ENCODE measurements at places on chromosomes 4 and X.

DNA sequence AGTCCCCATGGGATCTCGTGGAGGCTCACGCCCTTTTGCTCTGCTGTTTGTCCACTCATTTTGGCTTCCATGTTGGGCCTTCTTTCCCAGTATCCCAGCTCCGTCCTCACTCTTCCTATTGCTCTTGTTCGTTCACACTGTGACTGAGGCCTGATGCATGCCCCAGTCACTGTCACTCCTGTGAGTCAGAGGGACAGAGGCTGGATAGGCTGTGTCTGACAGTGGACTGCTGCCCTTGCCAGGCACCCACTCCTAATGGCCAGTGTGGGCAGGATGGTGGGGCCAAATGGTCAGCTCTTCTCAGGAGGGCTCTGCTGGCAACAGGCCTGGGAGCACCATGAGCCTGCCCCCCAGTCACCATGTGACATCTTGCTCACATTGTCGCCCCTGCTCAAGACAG, 40.0 kb downstream of the HADH start:
- no peak for DNase-seq

DNA sequence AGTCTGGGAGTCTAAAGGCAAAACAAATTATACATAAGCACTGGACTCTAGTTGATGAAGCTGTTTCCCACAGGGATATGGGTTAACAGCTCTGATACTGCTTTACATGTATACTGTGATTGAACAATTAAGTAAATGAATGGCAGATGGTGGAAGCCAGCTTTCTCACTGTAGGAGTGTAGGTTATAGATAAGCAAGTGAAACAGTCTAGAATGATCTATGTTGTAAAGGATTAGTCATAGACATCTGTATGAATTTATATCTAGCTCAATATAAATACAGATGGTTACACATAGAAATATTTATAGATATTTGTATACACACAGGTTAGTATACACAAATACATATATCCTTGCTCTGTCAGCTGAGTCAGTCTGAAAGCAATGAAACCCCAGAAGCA, 276.1 kb downstream of the PPARGC1A start:
- no peak for DNase-seq

- DNase-seq: no peak
These were observed 15.1 kb downstream of the TSC22D3 start for GRCh38 chrX:107760304-107761077.

DNA sequence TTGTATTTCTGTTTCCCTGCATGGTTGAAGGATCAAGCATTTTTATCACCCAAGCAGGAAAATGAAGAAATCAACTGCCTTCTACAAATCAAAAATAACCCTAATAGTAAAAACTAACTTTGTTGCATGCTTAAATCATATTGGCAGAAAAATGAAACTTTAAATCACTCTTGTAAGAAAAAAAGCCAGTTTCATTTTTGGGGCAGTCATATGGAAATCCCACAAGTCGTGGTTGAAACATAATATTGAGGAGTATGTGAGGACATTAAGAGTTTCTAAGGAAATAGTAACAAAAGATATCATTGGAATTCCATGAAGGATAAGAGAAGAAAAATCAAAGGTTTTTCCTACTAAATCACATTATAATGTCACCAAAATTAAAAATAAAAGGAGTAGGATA, 8.4 kb downstream of the TEC start:
- DNase-seq: no peak

- no peak for DNase-seq
These were observed 76.6 kb upstream of the CXXC4 start for GRCh38 chr4:104571341-104571740.

DNA sequence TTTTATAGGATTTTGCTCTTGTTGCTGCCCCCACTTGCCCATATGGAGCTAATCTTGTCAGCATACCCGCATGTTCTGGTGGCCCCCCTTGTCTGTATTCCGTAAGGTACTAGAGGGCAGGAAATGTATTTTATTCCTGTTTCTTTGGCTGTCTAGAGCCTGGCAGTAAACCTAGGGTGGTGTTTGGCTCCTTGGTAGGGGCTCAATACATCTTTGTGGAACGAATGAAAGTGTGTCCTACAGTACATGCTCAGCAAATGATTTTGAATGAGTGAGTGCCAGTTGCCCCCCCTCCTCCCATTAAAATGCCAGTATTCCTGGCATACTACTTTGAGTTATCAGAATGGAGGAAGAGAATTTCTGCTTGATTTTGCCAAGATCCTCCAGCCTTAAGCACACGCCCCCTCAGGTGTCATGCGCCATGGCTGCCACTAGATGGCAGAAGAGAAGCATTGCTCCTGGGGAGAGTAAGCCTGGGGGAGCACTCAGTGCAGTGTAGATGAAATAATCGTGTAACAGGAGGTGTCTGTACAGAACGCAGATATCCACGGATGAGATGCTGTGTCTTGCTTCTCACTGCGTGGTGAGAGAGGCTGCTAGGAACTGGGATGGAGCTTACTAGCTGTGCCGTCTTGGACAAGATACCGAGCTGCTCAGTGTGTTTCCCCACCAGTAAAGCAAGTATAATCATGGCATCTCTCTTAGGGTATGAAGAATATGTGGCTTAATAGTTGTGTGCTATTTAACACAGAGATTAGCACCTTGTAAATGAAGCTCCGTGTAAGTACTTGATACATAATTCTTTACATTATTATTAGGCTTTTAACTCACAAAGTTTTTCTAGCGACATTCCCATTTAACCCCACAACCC, 17.2 kb upstream of the RNF212 start:
- DNase-seq: peak; percentile 80

DNA sequence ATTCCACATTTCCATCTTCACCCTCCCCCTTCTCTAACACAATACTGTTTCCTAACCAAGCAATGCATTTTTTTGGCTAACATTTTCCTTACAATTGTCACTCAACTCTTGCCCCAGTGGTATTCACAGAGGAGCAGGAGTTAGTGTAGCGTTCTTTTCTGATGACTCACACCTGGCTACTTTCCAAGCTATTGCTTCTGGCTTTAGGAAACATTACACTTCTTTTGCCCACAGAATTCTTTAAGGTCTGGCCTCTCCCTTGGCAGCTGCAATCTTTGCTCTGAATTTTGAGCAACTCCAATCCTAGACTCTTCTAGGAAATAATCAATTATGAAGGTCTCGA, 27.5 kb upstream of the PDGFC start:
- no peak for DNase-seq

GRCh38 chr4:83561381-83561780, 25.5 kb downstream of the GPAT3 start:
- peak; percentile 13 for DNase-seq

GRCh38 chr4:109699553-109700225, 3.6 kb downstream of the CASP6 start:
- no peak for DNase-seq

- no peak for DNase-seq
These were observed 3.5 kb upstream of the MAD2L1 start for GRCh38 chr4:120070196-120070595.

GRCh38 chr4:186024637-186025407, 44.1 kb upstream of the TLR3 start:
- no peak for DNase-seq

GRCh38 chr4:162891788-162892707, 274.6 kb downstream of the NAF1 start:
- DNase-seq: no peak

DNA sequence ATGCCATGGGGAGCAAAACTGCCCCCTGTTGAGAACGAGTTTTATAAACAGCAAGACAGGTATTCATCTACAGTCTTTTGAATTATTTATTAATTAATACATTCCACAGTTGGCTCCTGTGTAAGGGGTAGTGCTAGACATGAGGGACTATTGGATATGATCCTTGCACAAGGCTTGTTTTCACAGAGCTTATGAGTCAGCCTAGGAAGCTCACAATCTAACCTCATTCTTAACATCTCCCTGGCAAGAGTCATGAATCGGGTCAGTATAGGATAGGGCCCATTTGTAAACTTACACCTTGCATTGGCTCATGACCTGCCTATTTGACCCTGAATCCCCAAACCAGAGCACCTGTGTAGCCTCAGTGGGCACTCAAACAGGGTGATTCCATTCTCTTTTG, 209.1 kb upstream of the HCCS start:
- no peak for DNase-seq

GRCh38 chr4:100977274-100977673, 370.1 kb downstream of the PPP3CA start:
- no peak for DNase-seq

- no peak for DNase-seq
These were observed 2429.7 kb downstream of the PCDH7 start for GRCh38 chr4:33149658-33150524.

DNA sequence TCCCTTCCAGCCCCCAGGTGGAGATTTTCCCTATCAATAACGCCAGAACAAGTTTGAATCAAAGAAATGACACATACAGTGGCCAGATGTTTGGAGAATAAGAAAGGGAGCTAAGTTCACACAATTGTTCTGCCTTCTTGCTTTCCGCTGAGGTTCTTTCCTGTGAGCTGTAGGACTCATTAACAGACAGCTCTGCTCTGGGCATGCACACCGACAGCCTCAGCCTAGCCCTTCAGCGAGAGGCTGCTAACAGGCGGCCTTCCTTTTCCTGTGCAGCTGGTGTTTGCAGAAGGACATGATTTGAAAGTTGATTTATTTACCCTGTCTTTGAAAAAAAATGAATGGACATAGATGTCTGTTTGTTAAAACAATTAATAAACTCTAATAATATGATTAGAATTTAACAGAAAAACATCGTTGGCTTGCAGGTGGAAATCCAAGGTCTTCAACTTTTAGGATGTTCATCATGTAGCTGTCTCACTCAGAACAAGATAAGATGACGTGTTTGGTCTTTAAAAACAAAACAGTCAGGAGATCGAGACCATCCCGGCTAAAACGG, 183.3 kb downstream of the KDR start:
- DNase-seq: peak; percentile 61

- no peak for DNase-seq
These were observed 103.2 kb downstream of the SRPX start for GRCh38 chrX:38117485-38117884.

DNA sequence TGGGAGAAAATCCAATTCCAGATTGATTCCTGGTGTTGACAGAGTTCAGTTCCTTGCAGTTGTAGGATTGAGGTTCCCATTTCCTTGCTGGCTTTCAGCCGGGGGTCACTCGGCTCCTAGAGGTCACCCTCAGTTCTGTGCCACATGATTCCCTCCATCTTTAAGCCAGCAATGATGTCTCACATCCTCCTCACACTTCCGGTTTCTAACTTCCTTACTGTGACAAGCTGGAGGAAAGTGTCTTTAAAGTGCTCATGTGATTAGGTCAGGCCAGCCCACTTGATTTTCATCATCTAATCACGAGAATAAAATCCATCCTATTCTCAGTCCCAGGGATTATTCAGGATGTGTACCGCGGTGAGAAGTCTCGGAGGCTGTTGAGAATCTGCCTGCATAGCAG, 19.4 kb upstream of the SMIM31 start:
- no peak for DNase-seq

GRCh38 chr4:43587758-43588157, 695.2 kb downstream of the GRXCR1 start:
- DNase-seq: no peak

DNA sequence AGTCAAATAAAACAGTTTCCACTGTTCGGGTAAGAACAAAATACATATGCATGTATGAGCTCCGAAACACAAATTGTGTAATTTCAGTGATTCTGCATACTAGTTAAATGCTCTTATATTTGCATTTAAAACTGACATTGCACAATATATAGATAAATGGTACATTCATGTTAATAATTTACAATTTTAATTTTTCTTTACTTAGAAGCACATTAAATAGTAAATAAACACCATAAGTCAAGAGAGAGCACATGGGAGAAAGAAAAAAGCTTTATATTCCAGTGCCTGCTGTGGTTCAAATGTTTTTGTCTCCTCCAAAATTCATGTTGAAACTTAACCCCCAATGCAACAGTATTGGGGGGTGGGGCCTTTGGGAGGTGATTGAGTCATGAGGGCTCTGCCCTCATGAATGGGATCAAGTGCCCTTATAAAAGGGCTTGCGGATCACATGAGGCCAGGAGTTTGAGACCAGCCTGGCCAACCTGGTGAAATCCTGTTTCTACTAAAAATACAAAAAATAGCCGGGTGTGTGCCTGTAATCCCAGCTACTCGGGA, 322.9 kb downstream of the BCOR start:
- no peak for DNase-seq

DNA sequence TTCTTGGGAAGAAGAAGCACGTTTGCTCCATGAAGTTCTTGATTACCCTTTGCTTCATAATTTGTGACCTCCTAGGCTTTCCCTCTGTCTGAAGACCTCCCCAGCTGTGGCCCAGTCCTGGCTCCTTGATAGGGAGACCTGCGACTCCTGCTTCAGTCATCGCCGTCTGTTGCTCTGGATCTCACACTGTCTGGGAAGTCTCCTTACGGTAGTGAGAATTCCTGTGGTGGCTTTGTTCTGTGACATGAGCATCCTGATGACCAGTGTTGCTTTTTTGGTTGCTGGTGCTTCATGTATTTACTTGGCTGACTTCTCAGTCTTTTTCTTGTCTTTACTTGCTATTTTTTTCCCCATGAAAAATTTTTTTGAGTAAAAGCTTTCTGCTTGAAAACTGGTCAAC, 44.2 kb downstream of the JADE1 start:
- DNase-seq: no peak

- DNase-seq: no peak
These were observed 14.5 kb downstream of the ZCCHC18 start for GRCh38 chrX:104126856-104127255.

GRCh38 chrX:141405853-141406492, 163.7 kb upstream of the SPANXC start:
- no peak for DNase-seq

- no peak for DNase-seq
These were observed 280.5 kb downstream of the TLL1 start for GRCh38 chr4:166153548-166153947.

- DNase-seq: no peak
These were observed 106.0 kb downstream of the NKX6-1 start for GRCh38 chr4:84392951-84393590.

- DNase-seq: no peak
These were observed 88.2 kb downstream of the SORBS2 start for GRCh38 chr4:185723631-185724260.

DNA sequence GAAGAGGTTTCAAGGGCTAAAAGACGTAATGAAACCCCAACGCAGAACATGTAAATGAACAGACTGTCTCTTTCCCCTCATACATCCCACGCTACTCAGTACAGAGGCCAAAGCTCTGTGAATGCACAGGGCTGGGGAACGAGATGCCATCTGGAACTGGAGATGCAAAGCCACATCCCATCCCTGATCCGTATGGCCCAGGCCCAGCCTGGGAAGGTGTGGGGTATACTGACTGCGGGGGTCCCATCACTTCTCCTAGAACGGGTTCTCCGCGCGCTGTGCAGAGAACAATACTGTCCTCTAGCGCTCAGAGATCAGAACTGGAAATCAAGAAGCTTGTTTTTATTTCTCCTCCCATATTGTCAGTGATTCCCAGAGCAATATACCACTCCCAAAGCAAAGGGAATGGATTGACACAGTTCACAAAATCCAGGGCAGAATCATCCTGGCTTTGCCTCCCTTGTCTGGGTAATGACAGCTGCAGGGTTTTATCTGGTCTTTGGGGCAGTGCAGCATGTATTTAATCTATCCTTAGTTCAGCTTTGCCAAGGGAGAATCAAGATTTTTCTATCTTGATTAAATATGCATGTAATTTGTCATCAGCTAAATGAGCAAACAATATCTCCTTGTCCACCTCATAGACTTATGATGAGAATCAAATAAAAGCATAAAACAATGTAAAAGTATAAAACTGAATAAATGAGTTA, 47.3 kb upstream of the TLR3 start:
- DNase-seq: no peak

Data from CD4-positive, alpha-beta T cell treated with Interleukin-17A for 4 hours (primary cell).